CD4-positive, alpha-beta T cell treated with Interferon alpha-2 for 1 hour (primary cell): ENCODE measurements at places on chromosomes 2 and 18.

DNA sequence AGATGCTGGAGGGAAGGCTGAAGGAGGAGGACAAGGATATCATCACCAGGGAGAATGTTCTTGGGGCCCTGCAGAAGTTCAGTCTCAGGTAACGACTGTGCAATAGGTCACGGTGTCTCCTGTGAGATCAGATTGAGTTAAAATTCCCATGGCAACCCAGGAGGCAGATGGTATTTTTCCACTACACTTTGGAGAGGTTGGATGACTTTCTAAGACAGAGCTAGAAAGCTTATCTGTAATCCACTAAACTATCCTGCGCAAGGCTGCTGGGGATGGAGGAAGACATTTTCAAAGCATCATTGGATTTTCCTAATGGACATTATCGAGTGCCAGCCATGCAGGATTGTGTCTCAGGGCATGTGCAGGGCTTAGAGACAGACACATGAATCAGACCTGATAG lies 74.6 kb downstream of the ARMC9 start:
- DNase-seq = no peak

DNA sequence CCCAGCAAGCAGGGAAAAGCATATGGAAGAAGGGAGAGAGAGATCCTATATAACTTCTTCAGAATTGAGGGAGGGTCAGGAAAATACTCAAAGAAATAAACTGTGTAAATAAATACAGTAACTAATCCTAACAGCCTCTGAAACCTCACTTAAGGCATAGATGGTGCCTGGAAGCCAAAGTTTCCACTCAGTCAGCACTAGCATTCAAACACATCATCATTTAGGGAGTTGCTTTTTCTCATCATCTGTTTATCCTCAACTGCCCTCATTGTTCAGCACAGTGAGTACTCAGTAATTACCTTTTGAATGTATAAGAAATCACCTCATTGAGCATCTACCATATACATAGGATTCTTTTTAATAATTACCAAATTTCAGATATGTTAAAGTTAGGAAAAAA lies 262.9 kb downstream of the C1D start:
- no peak for DNase-seq

DNA sequence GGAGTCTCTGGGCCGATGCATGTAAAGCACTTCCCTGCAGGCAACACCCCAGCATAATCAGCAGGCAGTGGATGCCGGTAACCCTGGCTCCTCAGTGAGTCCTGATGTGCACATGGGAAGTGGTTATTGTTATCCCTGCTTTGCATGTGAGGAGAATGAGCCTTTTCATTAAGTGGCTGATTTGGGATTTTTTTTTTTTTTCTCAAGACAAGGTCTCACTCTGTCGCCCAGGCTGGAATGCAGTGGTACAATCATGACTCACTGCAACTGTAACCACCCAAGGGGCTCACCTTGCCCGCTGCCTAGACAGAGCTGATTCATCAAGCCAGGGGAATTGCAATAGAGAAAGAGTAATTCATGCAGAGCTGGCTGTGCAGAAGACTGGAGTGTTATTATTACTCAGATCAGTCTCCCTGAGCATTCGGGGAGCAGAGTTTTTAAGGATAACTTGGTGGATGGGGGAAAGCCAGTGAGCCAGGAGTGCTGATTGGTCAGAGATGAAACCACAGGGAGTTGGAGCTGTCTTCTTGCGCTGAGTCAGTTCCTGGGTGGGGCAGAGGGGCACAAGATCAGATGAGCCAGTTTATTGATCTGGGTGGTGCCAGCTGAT lies 95.4 kb downstream of the SOCS6 start:
- DNase-seq = no peak

DNA sequence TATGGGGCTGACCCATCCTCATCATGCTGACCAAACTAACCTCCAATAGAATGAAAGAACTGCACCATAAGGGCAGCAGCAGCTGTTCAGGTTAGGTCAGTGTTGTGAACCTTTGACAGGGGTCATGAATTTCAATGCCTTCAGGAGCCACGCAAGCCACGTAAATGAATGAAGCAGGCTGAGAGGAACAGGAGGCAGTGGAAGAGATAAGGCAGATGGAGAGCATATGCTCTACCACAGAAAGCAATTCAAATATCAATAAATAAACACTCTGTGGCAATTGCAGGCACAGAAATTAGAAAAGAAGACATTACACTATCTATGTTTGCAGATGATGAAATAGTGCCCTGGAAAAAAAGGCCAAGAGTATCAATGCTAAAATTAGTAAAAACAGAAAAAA lies 56.3 kb downstream of the SCG2 start:
- no peak for DNase-seq

DNA sequence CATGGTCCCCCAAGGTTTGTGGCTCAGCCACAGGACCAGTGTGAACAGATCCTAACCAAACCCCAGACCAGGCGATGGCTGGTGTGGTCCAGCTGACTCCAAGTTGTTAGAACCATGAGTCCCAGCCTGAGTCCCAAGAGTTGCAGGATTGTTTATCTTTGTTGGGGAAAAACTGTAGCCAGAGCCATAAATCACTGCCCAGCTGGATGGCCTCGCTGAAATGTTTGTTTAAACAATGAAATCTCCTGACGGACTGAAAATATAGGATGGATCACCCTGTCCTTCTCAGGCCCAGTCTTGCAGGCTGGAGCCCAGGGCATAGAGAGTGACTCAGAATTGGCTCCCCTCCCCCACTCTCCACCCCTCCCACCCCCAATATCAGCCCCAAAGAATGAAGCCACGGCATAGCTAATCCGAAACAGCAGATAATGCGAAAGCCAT lies 36.4 kb downstream of the PKDCC start:
- DNase-seq = no peak

DNA sequence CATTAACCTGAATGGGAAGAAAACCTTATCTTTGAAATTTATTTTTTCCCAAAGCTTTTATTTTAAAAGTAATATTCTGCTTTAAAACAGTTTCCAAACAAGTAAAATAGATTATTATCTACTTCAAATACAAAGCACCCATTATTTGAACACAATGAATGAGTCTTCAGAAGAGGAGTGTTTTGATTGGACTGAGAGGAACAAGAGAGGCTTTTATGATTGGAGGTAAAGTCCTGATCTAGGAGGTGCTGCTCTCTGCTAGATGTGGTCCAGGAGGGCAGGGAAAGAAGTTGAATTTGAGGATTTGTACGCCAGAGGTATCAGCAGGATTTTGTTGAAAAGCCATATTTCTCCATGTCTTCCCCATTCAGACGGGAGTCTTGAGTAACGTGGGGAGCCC lies 900.7 kb downstream of the SOCS6 start:
- DNase-seq = no peak

GRCh38 chr2:134675314-134675713 lies 43.5 kb downstream of the TMEM163 start:
- no peak for DNase-seq

- DNase-seq = no peak
These were observed 7.9 kb downstream of the MFSD6 start for GRCh38 chr2:190415794-190416775.

GRCh38 chr2:233076749-233077148 lies 16.6 kb downstream of the INPP5D start:
- DNase-seq = no peak

DNA sequence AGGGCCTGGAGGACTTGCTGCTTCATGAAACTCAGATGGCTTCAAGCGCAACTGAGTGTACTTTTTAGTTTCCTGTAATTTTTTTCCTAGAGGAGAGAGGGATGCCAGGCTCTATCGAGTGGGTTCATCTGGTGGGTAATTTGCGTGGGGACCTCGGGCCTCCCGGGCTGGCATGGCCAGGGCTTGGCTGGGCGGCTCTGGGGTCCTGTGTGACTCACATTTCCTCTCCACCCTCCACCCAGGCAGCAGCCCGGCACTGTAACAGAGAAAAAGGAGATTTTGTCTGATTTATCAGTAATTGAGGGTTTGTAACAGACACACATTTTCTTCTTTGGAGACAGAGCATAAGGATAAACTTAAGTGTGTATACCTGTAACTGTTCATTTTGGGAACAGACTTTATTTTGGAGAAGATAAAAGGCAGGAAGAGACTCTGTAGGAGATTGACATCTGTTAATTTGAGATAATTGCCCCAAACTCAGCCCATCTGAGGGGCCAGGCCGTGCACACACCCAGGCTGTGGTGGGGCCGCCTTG lies 64.3 kb downstream of the NFATC1 start:
- no peak for DNase-seq

DNA sequence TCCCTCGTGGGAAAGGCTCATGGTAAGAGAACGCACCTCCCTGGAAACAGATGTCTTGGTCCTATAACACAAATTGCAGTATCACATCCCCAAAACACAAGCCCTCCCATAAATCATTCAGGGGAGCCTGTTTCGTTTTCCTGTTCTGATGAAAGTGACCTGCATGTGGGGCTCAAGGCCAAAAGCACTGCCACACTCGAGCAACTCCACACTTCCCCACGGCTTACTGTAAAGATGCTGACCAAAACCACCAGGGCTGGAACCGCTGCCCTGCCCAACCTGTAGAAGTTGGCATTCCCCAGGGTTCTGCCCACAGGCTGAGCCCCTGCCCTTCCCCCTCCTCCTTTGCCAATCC lies 139.7 kb downstream of the BCL11A start:
- peak; percentile 16 for DNase-seq

DNA sequence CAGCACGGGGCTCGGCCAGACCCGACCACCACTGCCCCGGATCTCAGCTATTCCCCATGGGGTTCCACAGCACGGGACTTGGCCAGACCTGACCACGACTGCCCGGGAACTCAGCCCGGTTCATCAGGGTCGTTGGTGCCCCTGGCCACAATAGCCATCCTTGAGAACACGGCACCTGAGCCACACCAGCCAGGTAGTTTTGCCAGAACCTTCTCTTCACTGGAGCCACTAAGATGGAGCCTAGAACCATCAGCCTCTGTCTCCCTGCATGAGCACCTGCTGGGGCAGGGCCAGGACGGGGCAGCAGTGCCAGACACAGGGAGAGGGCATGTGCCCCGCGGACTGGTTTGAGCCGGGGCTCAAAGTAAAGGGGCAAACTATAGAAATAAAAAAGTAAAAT lies 11.4 kb upstream of the KCNG2 start:
- DNase-seq = no peak

GRCh38 chr2:181104512-181105115 lies 124.2 kb downstream of the UBE2E3 start:
- DNase-seq = peak; percentile 69

GRCh38 chr2:162063899-162064298 lies 10.1 kb downstream of the DPP4 start:
- no peak for DNase-seq

GRCh38 chr2:64192664-64193105 lies 48.5 kb upstream of the PELI1 start:
- no peak for DNase-seq

DNA sequence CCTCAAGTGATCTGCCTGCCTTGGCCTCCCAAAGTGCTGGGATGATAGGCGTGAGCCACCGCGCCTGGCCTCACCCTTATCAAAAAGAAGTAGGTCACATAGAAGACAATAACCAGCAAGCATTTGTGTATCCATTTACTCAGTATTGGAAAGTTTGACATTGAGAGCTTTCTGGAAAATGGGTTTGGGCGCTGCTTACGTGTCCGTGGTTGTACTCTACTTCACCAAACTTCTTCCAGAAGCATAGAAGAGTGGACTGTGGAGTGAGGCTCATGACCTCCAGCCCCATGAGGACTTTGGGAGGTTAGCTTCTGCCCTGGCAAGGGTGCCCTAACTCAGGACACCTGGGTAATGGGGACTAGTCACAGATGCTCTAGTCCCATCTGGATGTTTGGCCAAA lies 3.7 kb upstream of the ODC1 start:
- no peak for DNase-seq

GRCh38 chr2:219133976-219134375 lies 26.6 kb downstream of the NHEJ1 start:
- no peak for DNase-seq

- DNase-seq = no peak
These were observed 48.8 kb downstream of the RND3 start for GRCh38 chr2:150438654-150439053.

GRCh38 chr2:187297801-187298200 lies 150.3 kb downstream of the CALCRL start:
- DNase-seq = no peak

GRCh38 chr2:176126929-176127773 lies 2.4 kb upstream of the HOXD8 start:
- peak; percentile 72 for DNase-seq

DNA sequence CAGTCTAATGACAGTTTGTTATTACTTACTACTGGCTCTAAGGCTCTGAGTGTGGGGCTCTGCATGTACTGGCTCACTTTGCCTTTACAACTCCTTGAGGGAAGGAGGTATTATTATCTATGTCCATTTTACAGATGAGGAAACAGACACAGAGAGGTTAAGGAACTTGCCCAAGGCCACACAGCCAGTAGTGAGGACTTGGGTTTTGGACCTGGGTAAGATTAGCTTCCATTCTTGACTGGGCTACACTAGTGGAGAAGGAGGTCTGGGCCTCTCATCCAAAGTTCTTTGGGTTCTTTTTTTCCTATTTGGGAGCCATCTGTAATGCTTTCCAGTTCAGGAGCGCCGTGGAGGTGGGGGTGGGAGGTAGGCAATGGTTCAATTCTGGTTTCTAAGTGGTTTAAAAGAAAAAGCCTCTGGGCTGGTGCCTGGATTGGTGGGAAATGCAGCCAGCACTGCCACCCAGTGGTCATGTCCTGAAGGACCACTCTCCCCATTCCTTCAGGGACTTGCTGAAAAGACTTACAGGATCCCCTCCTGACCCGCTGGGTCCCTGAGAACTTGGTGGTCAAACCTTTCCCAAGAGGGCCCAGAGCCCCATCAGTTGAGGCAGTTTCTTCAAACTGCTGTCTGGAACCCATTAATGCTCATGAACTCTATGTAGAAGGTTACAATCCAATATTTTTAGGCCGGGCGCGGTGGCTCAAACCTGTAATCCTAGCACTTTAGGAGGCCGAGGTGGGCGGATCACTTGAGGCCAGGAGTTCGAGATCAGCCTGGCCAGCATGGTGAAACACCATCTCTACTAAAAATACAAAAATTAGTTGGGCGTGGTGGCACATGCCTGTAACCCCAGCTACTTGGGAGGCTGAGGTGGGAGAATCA lies 38.6 kb upstream of the NOTO start:
- DNase-seq = peak; percentile 56

DNA sequence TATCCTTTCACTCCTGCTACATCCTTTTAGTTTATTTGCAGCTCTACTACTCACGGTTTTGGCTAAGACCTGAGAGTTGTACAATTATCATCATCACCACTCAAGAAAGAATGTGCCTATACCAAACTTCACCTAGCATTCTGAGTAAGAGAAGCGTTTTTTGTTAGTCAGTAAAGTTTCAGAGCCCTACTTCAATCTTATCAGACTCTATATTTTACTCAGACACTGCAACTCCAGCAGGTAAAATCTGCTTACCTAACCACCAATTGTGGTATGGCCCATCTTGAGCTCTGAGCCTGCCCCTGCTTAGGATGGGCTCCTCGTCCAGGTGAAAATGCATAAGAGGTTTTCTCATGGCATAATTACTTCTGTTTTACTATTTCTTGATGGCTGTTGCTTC lies 37.1 kb downstream of the ICOS start:
- DNase-seq = no peak
